ENCODE measurements at places on chromosomes 7 and 10.

- DNase-seq: no peak
Measured at GRCh38 chr10:5596611-5597341, 69.6 kb downstream of the ASB13 start.

- no peak for DNase-seq
Measured at GRCh38 chr10:25761937-25762336, 172.1 kb upstream of the MYO3A start.

DNA sequence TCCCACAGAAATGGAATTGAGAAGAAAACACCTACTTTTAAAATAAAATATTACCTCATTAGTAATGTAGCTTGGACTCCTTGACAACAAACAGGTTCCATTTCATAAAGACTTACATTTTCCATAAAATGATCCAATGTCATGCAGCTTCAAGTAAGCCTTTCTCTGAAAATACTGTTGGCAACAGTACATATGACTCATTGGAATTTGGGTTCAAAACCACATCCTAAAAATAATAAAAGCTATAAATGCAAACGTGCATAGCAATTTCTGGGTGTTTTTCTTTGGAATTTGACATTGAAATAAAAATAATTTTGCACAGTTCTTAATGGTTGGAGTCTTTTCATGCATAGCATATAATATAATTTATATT is 47.9 kb downstream of the FHIP2A start:
- no peak for DNase-seq

DNA sequence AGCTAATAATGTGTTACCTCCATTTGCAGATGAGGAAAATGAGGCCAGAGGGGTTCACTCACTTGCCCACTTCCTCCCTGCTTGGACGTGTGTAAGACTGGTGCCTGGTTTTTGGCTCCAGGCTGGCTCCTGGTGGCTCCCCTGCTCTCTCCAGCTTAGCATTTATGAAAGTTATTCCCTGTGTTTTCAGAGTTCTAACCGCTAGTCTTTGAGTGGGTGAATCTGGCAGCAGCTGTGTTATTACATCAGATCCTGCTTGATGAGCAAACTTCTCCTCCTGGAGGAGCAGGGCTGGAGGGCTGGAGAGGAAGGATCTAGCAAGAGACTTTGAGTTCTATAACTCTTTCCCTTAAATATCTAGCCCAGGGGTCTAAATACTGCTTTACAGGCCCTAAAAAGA is 80.9 kb upstream of the AGBL3 start:
- DNase-seq: no peak

- no peak for DNase-seq
Measured at GRCh38 chr10:52897162-52897561, 124.6 kb upstream of the MBL2 start.

GRCh38 chr7:39530971-39531370 is 35.2 kb upstream of the YAE1 start:
- no peak for DNase-seq

DNA sequence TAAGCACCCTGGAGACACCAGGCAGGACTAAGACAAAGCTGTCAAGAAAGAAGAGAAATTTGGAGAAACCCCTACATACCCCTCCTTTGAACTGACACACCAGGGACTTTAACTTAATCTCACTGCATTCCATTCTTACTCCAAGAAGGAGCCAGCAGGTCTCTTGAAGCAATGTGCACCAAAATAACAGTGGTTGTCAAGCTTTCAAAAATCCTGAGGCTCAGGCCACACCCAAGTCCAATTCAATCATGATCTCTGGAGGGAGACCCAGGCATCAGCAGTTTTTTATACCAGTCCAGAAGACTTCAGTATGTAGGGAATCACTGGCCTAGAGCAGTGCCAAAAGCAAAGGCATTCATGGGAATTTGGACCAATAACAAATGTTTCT is 6.8 kb downstream of the SLC25A13 start:
- no peak for DNase-seq

- DNase-seq: no peak
Measured at GRCh38 chr10:102485093-102485784, 17.3 kb downstream of the ACTR1A start.

GRCh38 chr10:84331091-84331490 is 2.7 kb downstream of the CCSER2 start:
- no peak for DNase-seq

DNA sequence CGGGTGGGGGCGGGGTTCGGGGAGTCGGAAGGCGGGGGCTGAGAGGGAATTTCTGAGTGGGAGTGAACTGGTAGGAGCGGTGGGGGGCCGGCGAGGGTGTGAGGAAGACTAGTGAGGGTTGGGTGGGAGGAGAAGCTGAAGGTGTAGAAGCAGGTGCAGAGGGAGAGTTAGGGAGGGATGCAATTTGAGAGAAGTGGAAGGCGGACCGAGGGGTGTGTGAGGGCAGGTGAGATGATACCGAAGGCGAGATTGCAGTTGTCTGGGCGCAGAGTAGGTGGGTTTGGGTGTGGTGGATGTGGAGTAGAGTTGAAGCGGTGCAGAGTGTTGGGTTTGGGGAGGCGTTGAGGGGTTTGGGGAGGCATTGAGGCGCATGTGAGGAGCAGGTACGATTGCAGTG is 643 bp downstream of the KAT6B start:
- no peak for DNase-seq

DNA sequence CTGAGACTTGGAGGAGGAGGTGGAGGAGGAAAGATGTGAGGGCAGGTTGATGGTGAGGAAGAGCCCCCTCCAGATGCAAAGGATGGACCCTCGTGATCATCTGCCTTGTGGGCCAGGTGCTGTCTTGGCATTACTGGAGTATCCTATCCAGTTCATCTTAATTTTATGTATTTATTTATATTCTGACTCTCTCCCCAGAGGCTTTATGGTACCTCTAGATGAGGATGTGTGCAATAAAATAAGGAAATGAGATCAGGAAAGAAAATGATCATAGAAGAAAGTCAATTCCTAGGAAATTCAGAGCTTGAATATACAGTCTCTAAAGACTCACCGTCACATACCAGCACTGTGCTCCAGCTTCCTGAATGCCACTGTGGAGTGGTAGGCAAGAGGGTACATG is 94.1 kb downstream of the LRRC18 start:
- no peak for DNase-seq

DNA sequence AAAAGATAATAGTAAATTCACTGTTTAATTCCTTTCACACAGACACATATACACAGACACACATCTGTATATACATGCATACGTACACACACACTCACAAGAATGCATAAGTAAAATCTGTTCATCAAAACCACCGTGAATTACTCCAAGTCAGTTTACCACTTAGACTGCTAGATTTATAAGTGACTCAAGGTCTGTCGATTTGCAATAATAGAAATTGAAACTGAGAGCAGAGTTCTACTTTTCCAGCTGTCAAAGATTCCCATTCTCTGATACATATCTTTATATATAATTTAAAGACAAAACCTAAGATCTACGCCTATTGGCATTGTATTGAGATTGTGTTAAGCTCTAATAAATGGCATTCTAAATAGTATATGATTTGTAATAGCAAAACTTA is 9.9 kb upstream of the HGF start:
- DNase-seq: no peak

DNA sequence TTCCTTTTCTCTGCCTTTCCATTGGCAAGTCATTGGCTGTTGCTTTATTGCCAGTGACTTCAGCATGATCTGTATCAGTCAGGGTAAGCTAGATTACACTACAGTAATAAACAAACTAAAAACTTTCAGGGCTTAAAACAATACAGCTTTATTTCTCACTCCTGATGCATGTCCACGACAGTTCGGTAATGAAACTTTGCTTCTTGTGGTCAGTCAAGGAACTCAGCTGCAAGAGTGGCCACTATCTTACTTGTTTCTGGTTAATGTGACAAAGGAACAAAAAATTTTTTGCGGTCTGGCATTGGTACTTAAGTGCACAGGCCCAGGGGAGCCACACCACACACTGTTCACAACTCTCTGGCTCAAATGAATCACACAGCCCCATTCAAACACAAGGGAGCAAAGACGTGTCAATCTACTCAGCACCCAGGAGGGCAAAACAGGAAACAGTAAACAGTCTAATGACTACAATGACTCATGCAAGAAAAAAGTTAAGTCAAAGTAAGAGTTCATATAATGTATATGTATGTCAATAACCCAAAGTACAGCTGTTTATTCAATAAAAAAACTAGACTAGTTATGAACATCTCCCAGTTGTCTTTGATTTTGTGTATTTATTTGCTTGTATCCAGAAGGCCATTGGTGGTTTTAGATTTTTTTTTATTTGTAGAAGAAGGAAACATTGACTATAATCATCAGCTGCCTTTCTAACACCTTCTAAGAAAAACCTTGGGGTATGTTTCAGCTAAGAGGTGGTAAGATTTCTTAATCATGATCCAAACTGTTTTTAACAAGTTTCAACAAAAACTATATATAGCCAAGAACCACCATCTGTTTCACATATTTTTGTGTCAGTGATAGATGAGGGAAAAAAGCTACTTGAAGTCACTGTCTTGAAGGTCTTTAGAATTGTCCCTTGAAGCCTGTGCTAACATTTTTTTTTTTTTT is 134.4 kb upstream of the FAM3C start:
- DNase-seq: no peak

GRCh38 chr10:32163071-32163761 is 107.0 kb upstream of the KIF5B start:
- no peak for DNase-seq

GRCh38 chr10:92822060-92822634 is 26.2 kb upstream of the EXOC6 start:
- DNase-seq: no peak

DNA sequence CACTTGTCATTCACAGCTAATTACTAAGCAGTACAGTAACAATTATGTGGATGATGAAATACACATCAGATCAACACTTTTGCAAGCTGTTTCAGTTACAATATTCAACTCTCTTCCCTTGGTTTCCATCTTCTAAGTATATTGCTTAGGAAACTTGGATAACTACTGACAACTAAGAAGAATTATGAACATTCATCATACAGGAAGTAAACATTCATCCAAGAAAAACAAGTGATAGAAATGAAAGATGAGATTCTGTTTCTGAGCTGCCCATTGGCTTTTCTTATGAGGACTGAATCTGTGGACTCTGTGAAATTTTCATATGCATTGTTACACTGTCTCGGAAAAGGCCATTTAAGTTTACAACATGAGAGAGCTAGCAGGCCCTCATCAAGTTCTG is 240.2 kb downstream of the PRKG1 start:
- no peak for DNase-seq

DNA sequence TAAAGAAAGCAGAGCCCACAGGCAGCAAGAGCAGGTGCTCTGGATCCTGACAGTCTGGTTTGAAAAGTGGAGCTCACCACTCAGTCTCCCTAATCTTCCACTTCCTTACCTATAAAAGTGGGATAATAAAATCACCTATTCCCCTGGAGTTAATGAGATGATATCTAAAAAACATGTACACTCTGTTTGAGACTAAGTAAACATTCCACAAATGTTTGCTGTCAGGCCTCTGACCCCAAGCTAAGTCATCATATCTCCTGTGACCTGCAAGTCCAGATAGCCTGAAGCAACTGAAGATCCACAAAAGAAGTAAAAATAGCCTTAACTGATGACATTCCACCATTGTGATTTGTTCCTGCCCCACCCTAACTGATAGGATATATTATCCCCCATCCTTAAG is 1324.5 kb downstream of the XPNPEP1 start:
- DNase-seq: no peak
